Urothelium cell line (cell line): ENCODE measurements at places on chromosomes 7 and 10.

DNA sequence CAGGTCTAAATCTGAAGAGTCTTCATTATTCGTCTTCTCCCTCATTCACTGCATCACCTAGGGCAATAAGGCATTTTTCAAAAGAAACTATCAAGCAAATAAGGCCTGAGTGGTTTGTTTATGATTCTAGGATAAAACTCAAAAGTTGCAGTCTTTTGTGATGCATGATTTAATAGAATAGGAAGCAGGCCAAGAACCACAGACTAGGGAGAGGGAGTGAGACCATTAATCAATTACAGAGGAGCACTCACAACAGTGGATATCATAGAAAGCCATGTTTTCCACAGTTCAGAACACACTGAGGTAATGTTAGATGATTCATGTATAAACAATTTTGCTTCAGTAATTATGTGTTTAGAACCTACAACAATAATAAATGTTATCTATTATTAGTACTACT, 87.8 kb upstream of the LRRTM3 start:
- DNase-seq: peak; percentile 48

DNA sequence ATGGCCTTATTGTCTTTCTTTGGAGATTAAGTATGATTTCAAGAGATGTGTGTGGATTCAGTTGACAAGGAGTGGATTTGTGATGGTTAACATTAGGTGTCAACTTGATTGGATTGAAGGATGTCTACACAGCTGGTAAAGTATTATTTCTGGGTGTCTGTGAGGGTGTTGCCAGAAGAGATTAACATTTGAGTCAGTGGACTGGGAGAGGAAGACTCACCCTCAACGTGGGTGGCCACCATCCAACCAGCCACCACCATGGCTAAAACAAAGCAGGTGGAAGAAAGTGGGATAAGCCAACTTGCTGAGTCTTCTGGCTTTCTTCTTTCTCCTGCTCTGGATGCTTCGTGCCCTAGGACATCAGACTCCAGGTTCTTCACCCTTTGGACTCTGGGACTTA, 76.1 kb downstream of the GPR37 start:
- no peak for DNase-seq

DNA sequence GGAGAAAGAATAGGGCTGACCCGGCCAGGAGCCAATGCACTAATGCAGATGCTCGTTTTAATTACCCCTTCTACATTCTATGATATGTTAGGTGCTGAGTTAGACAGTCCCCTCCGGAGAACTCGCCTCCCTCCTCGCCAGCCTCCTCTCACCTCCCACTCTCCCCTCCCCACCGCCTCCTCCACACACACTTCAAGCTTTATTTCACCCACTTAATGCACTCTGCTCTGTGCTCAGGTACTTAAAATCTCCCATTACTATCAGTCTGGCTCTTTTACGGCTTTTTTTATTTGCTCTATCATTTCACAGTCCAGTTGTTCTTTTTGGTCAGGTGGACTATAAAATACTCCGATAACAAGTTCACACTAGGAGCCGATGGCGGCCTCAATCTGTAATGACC, 231.6 kb downstream of the TEX36 start:
- DNase-seq: no peak

- DNase-seq: no peak
Measured at GRCh38 chr10:99421233-99421739, 9.1 kb downstream of the GOT1 start.

- DNase-seq: no peak
Measured at GRCh38 chr7:144529269-144529926, 125.9 kb upstream of the NOBOX start.

- DNase-seq: no peak
Measured at GRCh38 chr7:2607923-2608904, 23.6 kb upstream of the TTYH3 start.

DNA sequence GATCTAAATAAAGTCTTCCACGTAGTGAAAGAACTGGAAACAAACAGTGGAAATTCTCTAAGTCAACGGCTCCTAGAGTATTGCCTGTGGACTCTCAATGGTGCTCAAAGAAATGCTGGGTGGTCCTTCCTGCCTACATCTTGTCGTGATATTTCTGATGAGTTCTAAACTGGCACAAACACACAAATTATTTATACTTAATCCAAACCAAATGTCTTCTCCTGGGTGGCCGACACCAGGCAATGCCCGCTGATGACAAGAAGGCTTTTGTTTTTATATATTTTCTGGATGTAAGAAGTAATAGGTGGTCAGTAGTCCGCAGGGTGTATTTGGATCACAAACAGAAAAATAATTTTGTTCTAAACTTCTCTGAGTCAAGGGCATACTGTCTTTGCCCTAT, 178.7 kb downstream of the GFRA1 start:
- no peak for DNase-seq

- DNase-seq: no peak
Measured at GRCh38 chr7:116227678-116228239, 17.4 kb downstream of the TES start.

DNA sequence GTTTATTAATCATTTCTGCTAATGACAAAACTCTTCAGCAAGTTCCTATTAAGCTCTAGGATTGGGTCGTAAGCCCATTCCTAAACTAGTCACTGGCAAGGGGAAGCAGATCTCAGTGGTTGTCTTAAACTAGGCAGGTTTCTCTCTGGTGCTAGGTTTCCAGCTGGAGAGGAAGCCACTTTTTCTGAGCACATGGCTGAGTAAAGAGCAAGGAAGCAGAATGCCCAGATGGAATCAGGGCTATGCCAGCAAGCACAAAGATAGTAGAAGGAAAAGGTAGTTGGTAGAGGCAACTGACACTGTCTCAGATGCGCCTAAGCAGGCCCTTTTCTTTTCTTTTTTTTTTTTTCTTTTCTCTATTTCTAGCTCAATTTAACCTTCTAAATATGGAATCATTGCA, 224.9 kb downstream of the EXOC4 start:
- no peak for DNase-seq

DNA sequence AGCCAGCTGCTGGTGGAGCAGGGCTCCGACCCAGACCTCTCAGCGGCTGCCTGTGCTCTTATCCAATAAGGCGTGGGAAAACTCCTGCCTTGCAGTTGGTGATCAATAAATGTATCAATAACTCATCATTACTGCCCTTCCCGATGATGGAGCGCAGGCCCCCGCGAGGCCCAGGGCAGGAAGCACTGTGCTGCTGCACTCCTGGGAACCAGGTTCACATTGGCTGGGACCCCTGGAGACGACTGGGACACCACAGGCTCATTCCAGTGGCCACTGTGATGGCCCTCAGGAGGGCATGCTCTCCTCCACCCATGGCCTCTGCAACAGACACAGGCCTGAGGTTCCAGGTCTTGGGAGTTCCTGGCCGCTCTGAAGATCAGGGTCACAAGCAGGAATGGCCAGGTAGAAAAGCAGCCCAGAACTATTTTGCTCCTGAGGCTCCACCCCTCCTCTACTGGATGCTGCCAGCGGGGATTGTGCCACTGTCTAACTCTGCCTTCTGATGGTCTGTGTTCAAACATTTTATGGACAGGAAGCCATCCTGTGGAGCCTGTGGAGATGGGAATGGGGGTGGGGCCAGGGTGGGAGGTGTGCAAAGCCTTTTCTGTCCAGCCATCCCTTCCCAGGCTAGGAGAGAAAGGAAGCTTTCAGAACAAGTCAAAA, 287.4 kb upstream of the ZMIZ1 start:
- DNase-seq: no peak

- no peak for DNase-seq
Measured at GRCh38 chr7:105975770-105976417, 12.8 kb downstream of the CDHR3 start.

DNA sequence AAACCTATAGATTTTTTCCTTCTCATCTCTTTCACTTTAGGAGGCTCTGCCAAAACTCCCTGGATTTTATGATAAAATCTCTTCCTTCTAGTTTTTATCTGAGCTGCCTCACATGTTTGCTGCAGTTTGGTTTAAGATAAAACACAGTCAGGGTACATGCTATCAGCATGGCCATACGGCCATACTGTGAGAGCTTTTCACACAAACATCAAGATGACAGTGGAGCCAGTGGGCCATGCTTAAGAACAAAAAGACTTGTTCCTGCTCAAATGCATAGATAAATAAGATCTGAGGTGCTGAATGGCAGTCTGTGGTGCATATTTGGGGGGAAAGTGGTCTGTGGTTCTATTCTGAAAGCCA, 91.0 kb downstream of the ELMO1 start:
- no peak for DNase-seq

DNA sequence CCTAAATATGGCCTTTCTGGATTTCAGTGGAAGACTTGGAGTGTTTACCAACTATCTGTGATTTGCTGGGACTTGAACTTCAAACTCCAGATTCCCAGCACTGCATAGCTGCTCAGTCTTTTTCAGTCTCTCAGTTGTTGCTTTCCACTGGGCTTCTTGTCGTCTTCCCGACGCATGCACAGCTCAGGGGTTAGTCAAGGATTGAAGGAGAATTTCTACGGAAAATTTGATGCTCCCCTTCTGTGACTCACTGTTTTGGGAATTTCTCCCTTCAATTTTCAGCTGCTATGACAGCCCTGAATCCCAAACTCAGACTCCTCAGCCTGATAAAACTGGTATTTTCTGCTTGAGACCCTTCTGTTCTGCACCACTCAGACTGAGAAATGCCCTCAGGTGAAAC, 91.7 kb downstream of the CYP26A1 start:
- peak; percentile 50 for DNase-seq
